ENCODE measurements at places on chromosomes 2 and 18.

DNA sequence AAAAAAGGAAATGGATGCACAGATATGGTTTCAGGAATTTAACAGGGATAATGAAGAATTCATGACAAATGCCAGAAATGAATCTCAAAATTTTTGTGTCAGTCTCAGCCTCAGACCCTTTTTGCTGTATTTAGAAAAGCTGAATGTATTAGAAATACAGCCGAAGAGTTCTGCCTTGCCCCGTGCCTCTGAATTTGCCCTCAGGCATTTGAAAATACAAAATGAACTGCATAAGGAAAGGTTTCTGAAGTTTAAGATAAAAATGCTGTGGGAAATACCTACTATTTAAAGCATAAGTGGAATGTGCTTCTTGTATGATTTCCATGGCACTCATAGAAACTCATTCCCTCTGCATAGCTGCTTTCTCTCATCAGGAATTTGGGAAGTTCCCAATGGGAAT lies 1580.6 kb downstream of the DPP10 start:
- DNase-seq = no peak

DNA sequence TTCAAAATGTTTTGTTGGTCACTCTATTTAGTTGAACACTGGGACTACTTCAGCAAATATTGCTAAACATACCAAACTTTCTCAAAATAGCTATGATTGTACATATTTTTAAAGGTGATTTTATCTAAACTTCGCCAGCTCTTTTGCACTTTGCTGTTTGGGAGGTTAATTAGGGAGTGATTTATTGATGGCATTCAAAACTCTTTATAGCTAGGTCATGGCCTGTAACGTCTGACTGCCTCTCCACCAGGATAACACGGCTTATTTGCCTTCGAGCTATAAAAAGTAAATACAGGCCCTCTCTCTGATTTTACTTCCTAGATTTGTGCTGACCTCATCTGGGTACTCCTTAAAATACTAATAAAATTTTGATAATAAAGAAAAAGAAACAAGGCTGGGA lies 931.9 kb downstream of the DCDC2C start:
- DNase-seq = no peak

- no peak for DNase-seq
Measured at GRCh38 chr2:229520691-229521096, 193.7 kb downstream of the DNER start.

DNA sequence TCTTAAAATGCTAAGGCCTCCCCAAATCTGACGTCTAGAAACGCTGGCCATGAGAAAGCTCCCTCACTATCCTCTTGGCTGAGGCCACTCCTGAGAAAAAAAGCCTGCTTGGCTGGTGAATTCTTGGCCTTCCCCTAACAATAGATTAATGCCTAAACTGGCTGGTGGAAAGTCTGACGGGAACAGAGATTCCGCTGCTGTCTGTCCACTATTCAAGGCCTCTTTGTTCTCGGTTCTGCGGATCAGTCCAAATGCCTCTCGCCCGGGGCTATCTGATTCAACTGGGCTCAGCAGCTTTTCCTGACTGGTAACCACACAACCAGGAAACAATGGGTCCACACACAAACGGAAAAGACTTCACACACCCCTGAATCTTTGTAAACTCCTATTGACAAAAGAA lies 27.2 kb downstream of the PXDN start:
- DNase-seq = no peak

DNA sequence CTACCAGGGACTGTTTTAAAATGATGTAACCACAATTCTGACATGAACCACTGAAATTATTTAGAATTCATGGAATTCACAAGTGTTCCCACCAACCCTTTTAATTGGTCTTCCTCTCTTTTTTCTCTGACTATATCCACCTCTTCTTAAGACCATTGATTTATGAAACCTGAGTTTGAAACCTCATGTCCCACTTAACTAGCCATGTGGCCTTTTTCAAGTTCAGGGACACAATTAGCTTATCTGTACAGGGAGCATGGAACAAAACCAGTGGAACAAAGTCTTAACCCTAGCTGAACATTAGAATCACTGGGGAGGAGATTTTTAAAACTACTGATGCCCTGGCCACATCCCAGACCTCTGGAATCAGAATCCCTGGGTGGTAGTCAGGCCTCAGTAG lies 41.6 kb upstream of the TMEM163 start:
- no peak for DNase-seq

DNA sequence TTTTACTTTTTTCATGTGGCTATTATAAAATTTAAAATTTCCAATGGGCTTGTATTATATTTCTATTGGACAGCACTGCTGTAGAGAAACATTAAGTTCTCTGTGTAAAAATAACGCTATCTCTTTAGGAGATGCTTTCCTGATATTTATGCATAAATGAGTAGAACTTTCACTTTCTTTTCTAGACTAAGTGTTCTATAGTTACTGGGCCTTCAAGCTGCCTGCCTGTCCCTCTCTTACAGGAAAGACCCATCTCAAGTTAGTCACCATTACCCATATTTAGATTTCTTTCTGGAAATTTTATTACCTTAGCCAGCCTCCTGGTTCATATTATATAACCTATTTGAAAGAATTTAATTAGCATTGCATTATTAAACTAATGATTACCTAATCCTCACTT lies 4.8 kb downstream of the ITGA4 start:
- DNase-seq = peak; percentile 50

DNA sequence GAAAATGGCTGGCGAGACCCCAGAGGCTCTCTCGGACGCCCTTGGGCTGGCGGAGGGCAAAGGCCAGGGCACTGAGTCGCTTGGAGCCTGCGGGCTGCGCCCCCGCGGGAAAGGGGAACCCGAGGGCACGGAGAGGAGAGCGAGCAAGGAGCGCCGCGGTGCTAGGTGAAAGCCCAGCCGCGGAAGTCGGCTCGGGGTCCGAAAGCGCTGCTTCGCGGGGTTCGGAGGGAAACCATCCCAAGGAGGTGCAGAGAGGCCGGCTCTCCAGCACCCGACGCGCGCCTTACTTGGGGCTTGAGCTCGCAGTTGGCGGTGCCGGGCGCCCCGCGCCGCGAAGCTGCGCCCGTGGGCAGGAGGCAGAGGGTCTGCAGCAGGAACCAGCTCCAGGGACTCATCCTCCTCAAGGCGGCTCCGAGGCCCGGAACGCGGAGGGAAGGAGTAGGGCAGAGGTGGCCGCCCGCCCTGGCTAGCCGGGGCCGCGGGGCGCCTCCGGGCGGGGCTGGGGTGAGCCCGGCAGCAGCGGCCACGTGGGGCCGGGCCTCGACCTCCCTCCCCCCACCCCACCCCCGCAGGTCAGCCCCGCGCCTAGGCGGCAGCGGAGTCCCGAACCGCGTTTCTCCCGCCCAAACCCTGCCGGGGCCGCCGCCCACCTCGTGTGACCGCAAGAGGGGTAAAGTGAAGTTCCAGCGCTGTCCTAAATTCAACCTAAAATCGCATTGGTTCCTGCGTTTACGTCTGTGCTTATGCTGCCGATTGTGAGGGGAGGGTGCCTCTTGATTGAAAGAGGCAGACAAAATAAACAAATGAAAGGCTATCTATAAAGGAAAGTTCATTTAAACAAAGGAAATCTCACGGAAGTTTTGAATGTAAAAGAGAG lies at the start of gene TRABD2A:
TSS of gene TRABD2A (minus strand) at position 440 of the 877 bp plus-strand sequence. CDS start at position 395, 45 bp downstream.
- DNase-seq = peak; percentile 47

DNA sequence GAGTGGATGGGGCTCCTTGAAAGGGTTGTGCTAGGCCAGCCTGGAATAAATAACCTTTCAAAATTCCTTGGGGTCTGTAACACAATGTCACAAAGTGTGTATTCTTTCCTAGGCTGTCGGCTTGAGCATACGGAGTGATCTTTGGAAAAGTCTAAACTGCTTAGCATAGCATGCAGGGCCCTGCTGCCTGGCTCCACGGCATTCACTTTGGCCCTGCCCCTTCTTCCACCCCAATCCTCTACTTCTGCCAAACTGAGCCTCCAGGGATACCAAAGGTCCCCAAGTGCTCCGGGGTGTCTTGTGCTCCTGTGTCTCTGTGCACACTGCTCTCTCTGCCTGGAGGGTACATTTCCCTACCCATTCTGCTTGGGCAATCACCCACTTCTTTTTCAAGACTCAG lies 196.1 kb downstream of the LTBP1 start:
- no peak for DNase-seq

DNA sequence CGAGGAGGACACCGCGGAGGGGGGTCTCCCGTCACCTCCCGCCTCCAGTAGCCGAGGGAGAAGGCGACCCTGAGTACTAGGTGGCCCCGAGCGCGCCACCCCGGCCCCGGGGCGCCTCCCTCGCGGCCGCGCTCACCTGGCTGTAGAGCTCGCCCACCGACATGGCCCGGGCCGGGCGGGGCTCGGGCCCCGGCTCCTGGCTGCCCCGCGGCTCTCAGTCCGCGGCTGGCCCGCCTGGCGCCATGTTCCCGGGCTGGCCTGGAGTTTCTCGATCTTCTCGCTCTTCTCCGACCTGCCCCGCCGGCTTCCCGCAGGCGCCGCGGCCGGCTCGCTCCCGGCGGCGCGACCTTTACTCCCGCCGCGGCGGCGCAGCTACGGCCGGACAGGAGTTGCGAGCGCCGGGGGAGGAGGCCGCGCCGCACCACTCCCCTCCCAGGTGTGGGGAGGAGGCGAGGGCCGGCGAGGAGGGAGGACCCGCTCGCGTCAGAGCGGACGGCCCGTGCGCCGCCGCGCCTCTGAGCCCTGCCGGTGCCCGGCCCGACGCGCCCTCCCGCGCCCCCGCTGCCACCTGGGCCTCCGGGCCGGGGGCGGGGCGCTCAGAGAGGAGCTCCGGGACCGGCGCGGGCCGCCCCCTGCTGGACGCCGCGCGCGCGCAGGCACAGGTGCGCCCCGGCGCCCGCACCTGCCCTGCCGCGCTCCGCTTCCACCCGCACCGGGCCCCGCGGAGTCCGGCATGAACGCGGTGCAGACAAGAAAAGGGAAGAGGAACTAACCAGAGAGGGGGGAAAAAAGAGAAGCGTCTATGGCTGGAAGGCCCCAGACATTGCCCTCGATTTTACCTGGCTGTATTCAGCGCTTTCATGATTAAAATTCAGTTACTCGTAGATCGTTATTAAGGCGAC lies at the start of gene MYO5B:
TSS of gene MYO5B (minus strand) at position 517 of the 902 bp plus-strand sequence. CDS start at position 163, 354 bp downstream.
- peak; percentile 24 for DNase-seq

DNA sequence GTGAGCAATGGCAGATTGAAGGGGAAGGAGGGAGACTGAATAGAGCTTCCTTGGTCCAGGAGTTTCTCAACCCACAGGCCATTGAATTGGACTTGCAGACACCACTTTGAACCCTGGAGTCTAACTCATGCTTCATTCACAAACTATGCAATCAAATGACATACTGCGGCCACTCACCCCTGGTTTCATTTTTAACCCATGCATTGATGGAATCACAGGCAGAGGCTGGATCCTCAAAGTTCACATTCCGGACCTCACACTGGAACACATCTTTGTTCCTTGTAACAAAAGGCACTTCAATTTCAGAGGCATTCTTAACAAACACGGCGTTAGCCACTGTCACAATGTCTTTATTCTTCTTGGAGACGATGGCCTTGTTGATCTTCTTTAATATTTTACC lies 40.7 kb downstream of the MRPL44 start:
- DNase-seq = no peak

DNA sequence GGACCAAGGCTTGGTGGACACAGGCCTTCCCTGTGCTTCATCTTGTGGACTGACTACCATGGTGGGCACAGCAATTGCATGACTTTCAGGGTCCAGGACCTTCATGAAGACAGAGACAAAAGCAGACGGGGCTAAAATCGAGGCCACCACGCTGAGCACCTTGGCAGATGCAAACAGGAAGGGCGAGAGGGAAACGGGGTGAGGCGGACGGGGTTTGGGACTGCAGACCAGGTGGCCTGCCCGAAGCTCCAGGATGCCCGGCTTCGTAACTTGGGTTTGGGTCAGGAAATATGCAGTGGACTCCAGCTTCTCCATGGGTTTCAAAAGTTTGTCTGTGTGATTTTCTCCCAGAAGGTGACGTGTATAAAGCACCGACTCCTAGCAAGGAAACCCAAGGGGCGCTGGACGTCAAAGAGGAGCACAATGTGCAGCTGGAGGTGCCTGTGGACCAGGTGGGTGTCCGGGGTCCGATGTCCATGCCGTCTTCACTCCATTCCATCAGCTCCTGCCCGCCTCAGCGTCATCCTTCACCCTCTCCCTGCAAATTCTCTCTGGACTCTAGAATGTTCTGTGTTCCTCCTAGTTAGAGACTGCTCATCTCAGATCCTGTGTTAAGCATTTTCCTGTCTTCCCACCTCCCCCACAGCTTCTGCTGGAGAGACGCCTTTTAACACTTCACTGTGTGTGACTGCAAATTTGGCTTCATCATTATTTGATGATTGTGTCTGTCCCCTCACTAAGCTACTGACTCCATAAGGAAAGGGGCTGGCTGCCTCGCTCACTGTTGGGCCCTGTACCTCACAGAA lies 65.8 kb downstream of the DCDC2C start:
- no peak for DNase-seq

- peak; percentile 17 for DNase-seq
Measured at GRCh38 chr2:39492095-39492590, 55.1 kb upstream of the MAP4K3 start.

GRCh38 chr18:75638223-75638775 lies 210.8 kb upstream of the SMIM21 start:
- DNase-seq = no peak

DNA sequence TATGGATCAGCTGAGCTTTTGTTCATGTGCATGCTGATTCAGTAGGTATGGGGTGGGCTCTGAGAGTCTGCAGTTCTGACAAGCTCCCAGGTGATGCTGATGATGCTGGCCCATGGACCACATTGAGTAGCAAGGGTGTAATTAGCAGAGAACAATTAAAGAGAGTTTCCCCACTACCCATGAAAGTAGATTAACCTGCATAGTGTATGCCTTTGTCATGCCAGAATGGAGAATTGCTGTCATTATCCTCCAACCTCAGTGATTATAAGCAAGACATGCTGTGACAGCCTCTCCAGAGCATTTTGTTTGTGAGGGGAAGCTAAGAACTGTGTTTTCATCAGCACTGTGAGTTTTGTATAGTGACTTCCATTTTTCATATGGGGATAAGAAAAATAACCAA lies 59.5 kb upstream of the LYPD1 start:
- DNase-seq = no peak

- DNase-seq = no peak
Measured at GRCh38 chr2:15223887-15224286, 337.2 kb downstream of the NBAS start.

- DNase-seq = no peak
Measured at GRCh38 chr2:881204-881918, 69.3 kb upstream of the SNTG2 start.

DNA sequence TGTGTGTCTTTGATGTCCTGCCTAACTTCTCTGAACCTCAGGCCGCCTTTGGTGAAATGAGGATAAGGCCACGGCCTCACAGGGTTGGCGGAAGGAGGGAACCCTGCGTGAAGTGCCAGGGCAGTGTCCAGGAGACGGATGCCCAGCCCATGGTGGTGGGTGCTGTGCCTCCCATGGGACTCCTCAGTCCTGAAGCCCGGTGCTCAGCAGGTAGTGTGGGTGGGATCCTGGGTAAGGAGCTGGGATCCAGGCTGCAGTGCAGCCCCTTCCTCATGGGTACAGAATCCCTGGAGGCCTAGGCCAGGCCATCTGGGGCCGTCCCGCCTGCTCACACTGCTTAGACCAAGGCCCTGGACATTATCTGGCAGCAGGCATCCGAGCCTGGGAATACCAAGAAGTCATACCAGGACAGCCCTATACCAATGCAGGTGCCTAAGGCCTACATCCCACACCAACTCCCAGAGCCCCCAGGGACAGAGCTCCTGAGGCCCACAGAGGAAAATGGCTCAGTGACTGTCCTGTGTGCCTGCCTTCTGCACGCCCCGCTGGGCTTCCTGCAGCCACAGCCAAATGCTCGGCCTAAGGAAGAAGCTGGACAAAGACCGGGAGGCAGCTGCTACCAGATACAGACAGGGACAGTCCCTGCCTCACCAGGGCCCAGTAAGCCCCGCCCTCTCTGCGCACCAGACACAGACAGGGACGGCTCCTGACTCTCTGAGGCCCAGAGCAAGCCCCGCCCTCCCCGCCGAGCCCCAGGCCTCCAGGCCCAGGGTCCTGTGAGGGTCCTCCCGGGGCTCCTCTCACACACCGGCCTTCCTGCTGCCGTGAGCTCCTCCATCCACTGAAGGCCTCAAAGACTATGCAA lies 78.0 kb downstream of the NDUFA10 start:
- DNase-seq = no peak

Data from CD4-positive, alpha-beta T cell treated with Interleukin-2 at 100 ng/mL for 4 hours (primary cell).